Glutamatergic neuron (in vitro differentiated cells): ENCODE measurements at places on chromosomes 5 and 9. TPM values are rescaled to one million over a fixed set of nuclear protein-coding genes. Genes with fewer than 3 reads are reported as not detected.

Gene DYNC2I2
- total RNA-seq = 15.0 TPM

Gene PCDH12
- 1.7 TPM for total RNA-seq

Gene TTC33
- 11.7 TPM for total RNA-seq

DNA sequence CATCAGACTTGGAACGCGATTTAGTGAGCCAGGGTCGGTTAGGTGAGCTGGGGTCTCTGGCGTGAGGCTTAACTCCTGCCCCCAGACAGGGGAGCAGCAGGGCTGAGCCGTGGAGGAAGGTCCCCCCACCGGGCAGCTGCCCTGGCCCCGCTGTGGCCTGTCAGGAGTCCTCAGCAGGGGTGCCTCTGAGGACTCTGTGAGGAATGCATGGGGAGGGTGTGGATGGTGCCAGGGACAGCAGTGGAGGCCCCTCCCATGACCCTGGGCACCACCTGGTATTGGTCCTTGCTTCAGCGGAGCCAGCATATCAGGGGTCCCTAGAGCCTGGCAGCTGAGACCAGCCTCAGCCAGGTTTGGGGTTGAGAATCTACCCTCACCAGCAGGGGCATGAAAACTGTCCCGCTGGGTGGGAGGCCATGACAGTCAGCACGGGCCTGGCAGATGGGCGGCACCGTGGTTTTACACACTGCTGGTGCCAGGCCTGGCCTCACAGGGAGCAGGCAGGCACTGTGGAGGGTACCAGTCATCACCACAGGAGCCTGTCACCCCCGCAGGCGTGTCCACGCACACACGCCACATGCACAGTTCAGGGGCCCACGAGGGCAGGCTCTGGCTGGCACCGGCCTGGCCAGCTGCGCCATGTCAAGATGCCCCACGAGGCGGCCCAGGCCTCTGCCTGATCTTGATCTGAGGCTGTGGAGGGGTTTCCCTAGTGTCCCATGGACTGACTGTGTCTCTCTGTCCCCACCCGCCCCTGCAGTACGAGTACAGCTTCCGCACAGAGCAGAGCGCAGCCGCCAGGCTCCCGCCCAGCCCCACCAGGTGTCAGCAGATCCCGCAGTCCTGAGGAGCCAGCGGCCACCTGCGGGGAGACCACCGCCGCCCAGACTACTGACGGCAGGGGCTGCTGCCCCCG is 111.1 kb upstream of the LMX1B start:
- no peaks in the 10 kb centered on the region for H3K36me3 ChIP-seq
- H3K4me3 ChIP-seq = no peak overlapping the region
- peaks cover 9% of the 10 kb centered on the region for H3K27me3 ChIP-seq
- peaks cover 2% of the 10 kb centered on the region for H3K4me1 ChIP-seq
- no peak for DNase-seq

DNA sequence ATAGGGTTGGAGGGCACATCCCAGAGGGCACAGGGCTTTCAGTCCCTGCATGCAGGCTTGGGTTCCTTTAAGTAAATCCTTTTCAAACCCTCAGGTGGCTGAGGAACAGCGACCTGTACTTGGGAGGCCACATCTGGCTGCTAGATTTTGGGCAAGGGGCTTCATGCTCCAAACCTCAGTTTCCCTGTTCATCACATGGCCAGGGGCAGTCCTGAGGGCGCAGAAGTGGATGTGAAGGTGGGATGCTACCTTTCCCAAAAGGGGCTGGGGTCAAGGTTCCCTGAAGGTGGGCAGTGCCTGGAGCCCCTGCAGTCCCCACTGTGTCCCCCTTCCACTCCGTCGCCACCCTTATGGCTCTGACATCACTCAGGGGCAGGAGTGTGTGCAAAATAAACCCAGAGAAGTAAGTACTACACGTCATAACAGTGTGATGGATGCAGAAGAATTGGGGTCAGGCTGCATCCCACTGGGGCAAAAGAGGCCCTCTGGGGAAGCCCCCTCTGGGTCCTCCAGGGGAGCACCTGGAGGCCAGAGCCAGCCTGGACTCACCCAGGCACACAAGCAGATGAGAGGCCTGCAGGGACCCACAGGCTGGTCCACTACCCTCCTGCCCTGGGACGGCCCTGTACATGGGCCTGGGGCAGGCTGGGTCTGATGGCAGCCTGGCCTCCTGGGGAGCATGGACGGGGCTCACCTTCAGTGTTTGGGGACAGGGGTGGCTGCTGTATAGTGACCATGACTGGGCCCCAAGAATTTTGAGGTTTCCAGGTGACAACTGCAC is 1.9 kb upstream of the CARD19 start:
- peak; percentile 18 for DNase-seq
- no peak overlapping the region for H3K27ac ChIP-seq
- H3K4me1 ChIP-seq = peaks cover 5% of the 10 kb centered on the region
- H3K27me3 ChIP-seq = peaks cover 2% of the 10 kb centered on the region
- H3K4me3 ChIP-seq = peak overlapping the region; percentile 82
- H3K36me3 ChIP-seq = no peaks in the 10 kb centered on the region

DNA sequence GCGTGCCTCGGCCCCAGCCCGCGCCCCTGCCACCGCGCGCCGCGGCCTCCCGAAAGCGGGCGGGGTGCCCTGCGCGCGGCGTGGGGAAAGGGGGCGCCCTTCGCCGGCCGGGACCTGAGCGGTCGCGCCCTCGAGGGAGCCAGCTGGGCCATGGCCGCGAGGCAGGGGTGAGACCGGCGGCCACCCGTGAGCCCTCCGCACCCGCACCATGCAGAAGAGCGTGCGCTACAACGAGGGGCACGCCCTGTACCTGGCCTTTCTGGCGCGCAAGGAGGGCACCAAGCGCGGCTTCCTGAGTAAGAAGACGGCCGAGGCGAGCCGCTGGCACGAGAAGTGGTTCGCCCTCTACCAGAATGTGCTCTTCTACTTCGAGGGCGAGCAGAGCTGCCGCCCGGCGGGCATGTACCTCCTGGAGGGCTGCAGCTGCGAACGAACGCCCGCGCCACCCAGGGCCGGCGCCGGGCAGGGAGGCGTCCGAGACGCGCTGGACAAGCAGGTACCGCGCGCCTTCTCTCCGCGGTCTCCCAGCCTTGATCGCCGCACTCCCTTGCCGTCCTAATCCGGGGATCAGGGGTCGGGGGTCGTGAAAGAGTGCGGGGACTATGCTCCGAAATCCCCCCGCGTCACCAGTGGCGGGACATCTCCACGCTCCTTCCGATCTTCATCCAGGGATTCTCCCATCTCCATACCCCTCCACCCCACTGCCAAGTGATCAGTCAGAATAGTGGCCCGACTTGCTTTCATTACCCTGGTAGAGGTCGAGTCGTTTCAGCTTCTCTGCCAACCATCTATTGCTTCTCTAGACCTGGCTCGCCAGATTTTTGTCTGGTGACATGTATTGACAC is 590 bp downstream of the RASGRF2 start:
- H3K4me1 ChIP-seq = peaks cover 13% of the 10 kb centered on the region
- peak; percentile 40 for DNase-seq
- H3K4me3 ChIP-seq = peak overlapping the region; percentile 89
- peaks cover 14% of the 10 kb centered on the region for H3K27me3 ChIP-seq
- H3K36me3 ChIP-seq = peaks cover 7% of the 10 kb centered on the region

GRCh38 chr9:29245351-29245750 is 1672.1 kb upstream of the C9orf72 start:
- H3K27me3 ChIP-seq = no peaks in the 10 kb centered on the region
- H3K4me3 ChIP-seq = no peak overlapping the region
- DNase-seq = no peak
- H3K27ac ChIP-seq = no peak overlapping the region
- no peaks in the 10 kb centered on the region for H3K4me1 ChIP-seq

DNA sequence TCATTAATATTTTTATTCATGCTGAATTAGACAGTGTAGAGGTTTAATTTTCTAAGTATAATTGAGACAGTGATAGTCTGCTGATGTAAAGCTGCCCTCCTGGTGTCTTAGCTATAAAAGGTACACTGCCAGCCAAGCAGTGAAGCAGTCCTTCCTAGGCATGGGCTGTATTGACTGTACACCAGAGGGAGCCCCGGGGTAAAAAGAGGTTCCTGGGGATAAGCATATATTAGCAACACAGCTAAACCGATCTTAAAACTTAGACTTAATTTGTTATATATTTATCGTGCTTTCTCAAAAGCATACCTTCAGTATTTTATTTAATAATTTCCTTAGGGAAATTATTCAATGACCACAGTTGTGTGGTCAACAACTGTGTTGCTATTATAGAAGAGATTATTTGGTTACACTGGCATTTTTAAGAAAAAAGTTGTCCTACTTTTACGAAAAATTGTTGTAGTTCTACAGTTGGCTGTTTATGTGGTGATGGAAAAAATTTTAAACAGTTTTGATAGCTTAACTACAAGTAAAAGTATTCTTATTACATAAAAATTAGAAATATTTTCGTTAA is 68.8 kb downstream of the ELL2 start:
- no peaks in the 10 kb centered on the region for H3K36me3 ChIP-seq
- peaks cover 3% of the 10 kb centered on the region for H3K27me3 ChIP-seq
- peak overlapping the region; percentile 82 for H3K27ac ChIP-seq
- H3K4me1 ChIP-seq = peaks cover 30% of the 10 kb centered on the region

DNA sequence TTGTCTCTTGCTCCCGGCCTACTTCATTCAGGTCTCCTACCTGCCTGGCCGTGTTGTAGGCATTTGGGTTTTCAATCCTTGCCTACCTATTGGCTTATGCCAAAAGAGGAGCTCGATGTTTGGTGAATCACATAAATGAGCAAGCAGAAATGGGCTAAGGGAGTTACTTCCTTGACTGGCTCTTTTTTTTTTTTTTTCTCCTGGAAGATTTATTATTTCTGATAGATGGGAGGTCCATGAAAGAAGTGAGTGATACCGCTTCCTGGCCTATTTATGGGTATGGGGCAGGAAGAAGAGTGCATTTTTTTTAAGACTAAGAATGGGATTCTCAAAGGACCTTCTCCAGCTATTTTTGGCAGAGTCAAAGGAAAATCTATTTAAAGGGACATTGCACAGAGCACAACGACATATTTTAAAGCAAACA is 294.1 kb downstream of the ARHGAP26 start:
- H3K4me3 ChIP-seq = no peak overlapping the region
- no peak overlapping the region for H3K27ac ChIP-seq
- no peak for DNase-seq
- no peaks in the 10 kb centered on the region for H3K27me3 ChIP-seq

- H3K4me3 ChIP-seq = peak overlapping the region; percentile 26
- peak overlapping the region; percentile 44 for H3K27ac ChIP-seq
- H3K27me3 ChIP-seq = no peaks in the 10 kb centered on the region
- no peaks in the 10 kb centered on the region for H3K36me3 ChIP-seq
- peaks cover 53% of the 10 kb centered on the region for H3K4me1 ChIP-seq
Measured at GRCh38 chr5:159003045-159004030, 96.4 kb downstream of the EBF1 start.

- no peak overlapping the region for H3K4me3 ChIP-seq
- H3K27ac ChIP-seq = no peak overlapping the region
- no peak for DNase-seq
- H3K4me1 ChIP-seq = no peaks in the 10 kb centered on the region
Measured at GRCh38 chr5:85823462-85824426, 794.0 kb upstream of the COX7C start.

GRCh38 chr5:64789457-64789856 is 20.7 kb downstream of the CWC27 start:
- no peaks in the 10 kb centered on the region for H3K27me3 ChIP-seq
- H3K4me1 ChIP-seq = no peaks in the 10 kb centered on the region
- H3K27ac ChIP-seq = no peak overlapping the region
- H3K36me3 ChIP-seq = no peaks in the 10 kb centered on the region

DNA sequence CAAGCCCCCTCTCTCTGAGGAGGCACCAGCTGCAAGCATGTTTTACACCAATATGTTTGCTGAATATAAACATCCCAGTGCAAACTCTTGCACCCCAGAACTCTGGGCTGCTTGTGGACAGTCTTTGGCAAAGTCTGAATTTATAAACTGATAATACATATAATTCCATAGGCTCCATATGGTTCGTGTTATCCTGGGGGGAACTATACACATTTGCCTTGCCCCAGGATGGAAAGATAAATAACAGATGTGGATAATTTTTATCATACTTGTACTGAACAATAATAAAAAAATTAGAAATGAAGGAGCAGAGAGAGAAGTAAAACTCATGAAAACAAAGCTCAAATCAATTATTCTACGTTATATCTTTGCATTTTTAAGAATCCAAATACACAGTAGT is 50.6 kb upstream of the GAS1 start:
- H3K4me1 ChIP-seq = no peaks in the 10 kb centered on the region
- no peaks in the 10 kb centered on the region for H3K36me3 ChIP-seq
- no peak for DNase-seq

- H3K4me1 ChIP-seq = peaks cover 16% of the 10 kb centered on the region
- peak overlapping the region; percentile 67 for H3K27ac ChIP-seq
- peaks cover 2% of the 10 kb centered on the region for H3K27me3 ChIP-seq
- H3K4me3 ChIP-seq = no peak overlapping the region
Measured at GRCh38 chr9:11992866-11993265, 700.3 kb upstream of the TYRP1 start.
